GM12878 (cell line): ENCODE measurements at places on chromosomes 3 and 15. TPM values are rescaled to one million over a fixed set of nuclear protein-coding genes. Genes with fewer than 3 reads are reported as not detected.

DNA sequence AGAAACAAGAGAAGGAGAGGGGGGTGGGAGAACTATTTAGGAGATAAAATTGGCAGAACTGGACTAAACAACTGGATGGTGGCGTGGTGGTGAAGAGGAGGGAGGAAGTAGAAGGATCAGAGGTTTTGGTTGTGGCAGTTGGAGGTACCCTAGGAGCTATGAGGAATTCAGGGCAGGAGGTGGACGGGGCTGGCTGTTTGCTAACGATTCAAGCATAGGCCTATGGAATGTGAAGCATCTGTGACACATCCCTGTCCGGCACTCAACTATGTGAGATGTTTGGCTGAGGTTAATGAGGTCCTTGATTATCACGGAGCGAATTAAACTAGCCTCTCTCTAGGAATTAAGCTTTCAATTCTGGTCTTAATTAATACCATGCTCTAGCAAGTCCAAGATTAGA, 13.5 kb downstream of the TARS3 start:
- no peak for DNase-seq

- no peak for DNase-seq
Measured at GRCh38 chr3:105845488-105845887, 23.3 kb downstream of the CBLB start.

GRCh38 chr15:51363383-51363782, 21.9 kb downstream of the GLDN start:
- DNase-seq: no peak

DNA sequence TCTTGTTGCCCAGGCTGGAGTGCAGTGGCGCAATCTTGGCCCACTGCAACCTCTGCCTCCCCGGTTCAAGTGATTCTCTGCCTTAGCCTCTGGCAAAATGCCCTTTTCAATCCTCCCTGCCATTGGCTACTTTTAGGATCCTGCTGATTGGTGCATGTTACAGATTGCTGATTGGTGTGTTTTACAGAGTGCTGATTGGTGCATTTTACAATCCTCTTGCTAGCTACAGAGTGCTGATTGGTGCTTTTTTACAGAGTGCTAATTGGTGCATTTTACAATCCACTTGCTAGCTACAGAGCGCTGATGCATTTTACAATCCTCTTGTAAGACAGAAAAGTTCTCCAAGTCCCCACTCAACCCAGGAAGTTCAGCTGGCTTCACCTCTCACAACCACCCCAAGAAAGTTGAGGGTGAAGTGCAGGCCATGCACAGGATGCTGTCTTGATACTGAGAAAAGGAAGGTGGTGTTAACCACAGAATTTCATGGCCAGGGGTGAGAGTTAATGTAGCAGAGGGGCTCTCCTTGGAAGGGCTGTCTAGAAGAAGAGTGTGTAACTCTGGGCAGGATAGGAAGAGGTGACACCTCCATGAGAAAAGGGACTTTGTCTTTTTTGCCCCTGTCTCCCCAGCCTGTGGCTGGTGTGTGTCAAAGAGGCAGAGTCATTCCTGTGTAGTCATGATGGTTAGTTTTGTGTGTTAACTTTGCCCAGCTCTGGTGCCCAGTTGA, 145.9 kb downstream of the APBA2 start:
- DNase-seq: no peak

GRCh38 chr3:105284876-105285275, 81.8 kb upstream of the ALCAM start:
- DNase-seq: no peak

GRCh38 chr3:35028157-35028556, 611.2 kb upstream of the ARPP21 start:
- DNase-seq: no peak

- DNase-seq: peak; percentile 95
Measured at GRCh38 chr15:79978655-79979514, 7.9 kb upstream of the BCL2A1 start.

DNA sequence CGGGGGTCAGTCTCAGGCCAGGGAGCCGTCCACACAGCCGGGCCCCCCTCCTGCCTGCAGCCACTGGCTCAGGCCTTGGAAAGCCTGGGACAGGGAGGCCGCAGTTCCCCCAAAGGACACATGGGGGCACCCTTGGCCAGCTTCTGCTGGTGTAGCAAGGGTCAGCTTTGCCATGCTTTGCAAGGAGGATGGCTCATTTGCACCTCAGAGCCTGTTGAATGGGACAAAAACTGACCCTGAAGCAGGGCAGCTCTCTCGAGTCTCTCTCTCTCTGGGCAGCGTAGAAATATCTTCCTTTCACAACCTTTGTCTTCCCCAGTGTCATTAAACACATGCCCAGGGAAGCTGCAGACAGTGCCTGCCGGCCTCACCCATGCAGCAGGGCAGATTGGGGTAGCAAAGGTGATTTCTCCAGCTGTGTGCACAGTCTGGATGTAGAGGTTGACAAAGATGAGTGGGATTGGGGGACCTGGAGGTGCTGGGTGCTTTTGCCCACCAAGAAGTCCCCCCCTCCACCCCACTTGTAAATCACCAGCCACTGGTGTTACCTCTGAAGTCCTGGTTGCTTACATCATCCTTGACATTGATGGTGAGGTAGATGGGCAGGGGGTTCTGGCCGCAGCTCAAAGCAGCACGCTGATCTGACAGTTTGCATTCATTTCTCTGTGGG, 17.4 kb upstream of the EHD4 start:
- DNase-seq: no peak

DNA sequence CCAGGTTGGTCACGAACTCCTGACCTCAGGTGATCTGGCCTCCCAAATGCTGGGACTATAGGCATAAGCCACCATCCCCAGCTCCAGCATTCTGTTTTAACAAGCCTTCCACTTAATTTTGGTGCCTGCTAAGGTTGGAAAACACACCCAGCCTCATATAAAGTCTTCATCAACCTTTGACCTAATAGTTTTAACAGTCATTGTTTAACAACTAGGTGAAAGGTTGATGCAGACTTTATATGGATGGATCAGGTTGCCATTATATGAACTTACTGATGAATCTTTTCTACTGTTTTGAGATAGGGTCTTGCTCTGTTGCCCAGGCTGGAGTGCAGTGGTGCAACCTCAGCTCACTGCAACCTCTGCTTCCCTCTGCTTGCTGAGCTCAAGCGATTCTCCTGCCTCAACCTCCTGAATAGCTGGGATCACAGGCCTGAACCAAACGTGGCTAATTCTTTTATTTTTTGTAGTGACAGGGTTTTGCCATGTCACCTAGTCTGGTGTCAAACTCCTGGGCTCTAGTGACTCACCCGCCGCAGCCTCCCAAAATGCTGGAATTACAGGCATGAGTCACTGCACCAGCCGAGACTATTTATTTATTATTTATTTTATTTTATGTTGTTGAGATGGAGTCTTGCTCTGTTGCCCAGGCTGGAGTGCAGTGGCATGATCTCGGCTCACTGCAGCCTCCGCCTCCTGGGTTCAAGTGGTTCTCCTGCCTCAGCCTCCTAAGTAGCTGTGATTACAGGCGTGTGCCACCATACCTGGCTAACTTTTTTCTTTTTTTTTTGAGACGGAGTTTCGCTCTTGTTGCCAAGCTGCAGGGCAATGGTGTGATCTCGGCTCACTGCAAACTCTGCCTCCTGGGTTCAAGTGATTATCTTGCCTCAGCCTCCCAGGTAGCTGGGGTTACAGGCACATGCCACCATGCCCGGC, 3.1 kb upstream of the RPAP1 start:
- DNase-seq: no peak

DNA sequence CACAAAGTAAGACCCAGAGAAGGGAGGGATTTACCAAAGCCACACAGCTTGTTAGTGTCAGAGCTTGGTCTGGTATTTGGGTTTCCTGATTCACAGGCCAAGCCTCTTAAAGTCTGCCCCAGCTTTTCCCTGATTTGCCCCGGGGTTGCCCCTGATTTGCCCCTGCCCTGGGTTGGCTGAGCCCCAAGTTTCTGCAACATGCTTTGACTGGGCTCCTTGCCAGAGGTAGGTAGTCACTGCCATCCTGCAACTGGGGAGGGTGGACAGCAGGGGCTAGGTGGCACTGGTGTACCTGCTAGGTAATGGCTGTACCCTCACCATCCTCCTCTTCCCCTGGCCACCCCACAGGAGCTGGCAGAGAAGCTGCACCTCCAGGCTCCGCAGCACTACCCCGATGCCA, 2.5 kb downstream of the MPI start:
- no peak for DNase-seq

Gene WDR93
- not detected in 2 replicates for polyA plus RNA-seq

Gene MEIS2
- polyA plus RNA-seq: 14.3 and 16.9 TPM in 2 replicates

Gene CPA3
- not detected in 2 replicates for polyA plus RNA-seq

Gene ATP13A5
- polyA plus RNA-seq: not detected in 2 replicates

Gene SH2D7
- polyA plus RNA-seq: 0.05 TPM in 1 of 2 replicates, not detected in the other

Gene TFG
- 115 and 120 TPM in 2 replicates for polyA plus RNA-seq

Gene FOXB1
- not detected in 2 replicates for polyA plus RNA-seq
